ENCODE measurements at places on chromosomes 3 and 15. TPM values are rescaled to one million over a fixed set of nuclear protein-coding genes. Genes with fewer than 3 reads are reported as not detected.
A peak's percentile ranks its signal among the peaks of the same experiment; 100 is the strongest.

DNA sequence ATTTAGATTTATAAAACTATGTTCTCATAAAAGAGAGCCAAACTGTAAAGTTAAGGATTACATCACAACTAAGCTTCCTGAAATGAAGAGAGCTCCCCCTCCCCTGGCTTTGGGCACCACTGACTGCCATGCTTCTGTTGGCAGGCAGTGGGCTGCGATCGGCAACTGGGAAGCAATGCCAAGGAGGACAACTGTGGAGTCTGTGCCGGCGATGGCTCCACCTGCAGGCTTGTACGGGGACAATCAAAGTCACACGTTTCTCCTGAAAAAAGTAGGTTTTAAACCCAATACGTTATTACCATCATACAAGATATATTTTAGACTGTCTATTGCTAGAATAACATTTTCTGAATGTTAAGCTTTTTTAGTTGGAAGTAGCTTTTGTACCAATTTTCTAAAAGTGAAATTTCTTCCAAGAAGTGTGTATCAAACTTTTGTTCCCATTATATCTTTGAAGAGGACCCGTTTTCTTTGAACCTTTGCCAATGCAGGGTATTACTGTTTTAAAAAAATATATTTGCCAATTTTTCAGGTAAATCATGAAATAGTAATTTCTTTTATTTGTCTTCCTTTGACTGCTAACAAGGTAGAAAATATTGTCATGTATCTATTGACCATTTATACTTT lies 184.1 kb downstream of the ADAMTSL3 start:
- DNase-seq, result no peak

SRGAP3 gene
- 3.4 TPM for total RNA-seq

ISLR gene
- total RNA-seq, result 0.17 TPM

DNA sequence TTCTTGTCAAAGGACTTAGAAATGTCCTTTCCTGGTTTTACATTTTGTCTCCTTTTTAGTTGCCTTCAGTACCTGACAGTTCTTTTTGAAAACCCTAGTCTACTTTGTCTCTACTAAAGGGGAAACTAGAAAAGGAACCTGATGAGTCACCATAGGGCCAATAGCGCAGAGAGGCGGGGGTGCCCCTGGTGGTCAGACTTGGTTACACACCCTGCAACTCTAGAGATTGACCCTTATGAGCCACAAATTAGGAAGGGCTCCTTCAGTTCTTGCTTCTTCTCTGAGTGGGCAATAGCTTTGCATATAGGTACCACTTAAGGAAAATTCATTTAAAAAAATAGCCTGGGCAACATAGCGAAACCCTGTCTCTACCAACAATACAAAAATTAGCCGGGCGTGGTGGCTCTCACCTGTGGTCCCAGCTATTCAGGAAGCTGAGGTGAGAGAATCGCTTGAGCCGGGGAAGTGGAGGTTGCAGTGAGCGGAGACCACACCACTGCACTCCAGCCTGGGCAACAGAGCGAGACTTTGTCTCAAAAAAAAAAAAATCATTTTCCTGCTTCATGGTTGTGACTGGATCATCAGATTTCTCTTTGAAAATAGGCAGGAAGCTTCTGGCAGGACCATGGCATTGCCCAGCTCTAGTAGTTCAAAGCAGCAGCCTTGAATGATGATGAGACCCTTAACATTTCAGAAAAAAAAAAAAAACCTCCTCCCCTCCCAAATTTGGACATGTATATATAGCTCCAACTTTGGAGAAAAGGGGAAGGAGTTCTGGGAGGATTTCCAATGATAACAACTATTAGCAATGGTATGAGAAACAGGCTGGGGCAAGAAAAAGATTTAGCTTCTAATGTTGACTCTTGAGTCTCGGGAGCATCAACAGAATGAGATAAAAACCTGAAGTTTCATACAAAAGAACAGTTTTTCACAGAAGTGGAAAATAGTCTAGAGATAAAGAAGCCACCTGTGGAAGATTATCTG lies 45.2 kb upstream of the RASA2 start:
- DNase-seq, result peak; percentile 80

DNA sequence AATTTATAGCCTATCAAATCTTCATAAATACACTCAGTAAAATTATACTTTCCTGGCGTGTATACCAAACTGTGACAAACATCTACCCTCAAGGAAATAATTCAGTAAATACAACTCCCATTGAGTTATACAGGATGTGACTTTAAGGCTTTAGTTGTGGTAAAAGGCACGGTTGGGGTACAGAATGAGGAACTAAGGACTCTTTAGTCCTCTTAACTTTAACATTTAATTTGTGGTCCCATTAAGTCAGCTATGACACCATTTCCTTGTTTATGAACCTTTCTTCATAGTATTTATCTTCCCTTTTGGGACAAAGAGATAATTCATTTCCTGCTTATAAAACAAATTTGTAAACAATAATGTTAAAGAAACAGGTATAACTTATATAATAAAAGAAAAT lies 30.2 kb downstream of the IFT80 start:
- DNase-seq, result no peak
